ENCODE measurements at places on chromosomes 1 and 21.
A peak's percentile ranks its signal among the peaks of the same experiment; 100 is the strongest.

DNA sequence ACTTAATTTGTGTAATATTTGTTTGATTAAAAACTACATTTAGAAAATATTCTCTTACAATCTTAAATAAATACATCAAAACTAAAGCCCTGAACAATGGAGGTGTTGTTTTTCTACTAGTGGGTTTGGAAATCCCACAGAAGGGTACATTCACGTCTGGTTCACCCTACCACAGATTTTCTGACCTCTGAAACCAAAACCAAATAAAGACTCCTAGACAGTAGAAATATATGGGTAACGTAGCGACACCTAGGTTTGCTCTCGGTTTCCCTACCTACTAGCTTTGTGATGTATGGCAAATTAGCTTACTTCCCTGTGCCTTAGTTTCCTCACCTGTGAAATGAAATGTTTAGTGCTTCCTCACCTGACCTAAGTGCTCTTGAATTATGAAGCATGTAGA, 312.6 kb downstream of the DPYD start:
- no peak for DNase-seq

GRCh38 chr1:199834711-199835110, 192.8 kb upstream of the NR5A2 start:
- no peak for DNase-seq

DNA sequence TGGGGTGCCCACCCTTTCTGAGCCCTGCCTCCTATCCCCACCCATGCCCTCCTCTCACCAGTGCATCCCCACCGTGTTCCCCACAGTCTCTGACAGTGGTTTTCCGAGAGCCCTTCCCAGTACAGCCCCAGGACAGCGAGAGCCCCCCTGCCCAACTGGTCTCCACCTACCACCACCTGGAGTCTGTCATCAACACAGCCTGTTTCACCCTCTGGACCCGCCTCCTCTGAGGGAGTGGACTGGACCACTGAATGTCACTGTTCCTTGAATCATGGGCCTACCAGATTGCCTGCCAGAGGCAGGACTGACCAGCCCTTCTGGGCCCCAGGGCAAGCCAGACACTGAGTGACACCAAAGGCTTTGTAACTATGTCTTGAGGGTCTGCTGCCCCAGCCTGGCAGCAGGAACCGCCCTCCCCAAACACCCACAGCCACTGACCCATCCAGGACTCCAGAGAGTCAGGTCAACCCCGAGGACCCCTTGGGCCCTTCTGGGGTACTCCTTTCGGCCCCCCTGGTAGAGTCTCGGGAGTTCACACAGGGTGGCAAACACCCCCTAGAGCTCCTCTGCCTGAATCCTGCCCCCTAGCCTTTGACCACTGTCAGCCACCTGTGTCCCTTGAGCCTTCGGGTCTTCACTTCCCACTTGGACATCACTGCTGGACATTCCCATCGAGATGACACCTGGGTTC, 3.3 kb downstream of the HYI start:
- no peak for DNase-seq

- peak; percentile 25 for DNase-seq
Measured at GRCh38 chr1:39672551-39672947, 642 bp upstream of the NT5C1A start.

DNA sequence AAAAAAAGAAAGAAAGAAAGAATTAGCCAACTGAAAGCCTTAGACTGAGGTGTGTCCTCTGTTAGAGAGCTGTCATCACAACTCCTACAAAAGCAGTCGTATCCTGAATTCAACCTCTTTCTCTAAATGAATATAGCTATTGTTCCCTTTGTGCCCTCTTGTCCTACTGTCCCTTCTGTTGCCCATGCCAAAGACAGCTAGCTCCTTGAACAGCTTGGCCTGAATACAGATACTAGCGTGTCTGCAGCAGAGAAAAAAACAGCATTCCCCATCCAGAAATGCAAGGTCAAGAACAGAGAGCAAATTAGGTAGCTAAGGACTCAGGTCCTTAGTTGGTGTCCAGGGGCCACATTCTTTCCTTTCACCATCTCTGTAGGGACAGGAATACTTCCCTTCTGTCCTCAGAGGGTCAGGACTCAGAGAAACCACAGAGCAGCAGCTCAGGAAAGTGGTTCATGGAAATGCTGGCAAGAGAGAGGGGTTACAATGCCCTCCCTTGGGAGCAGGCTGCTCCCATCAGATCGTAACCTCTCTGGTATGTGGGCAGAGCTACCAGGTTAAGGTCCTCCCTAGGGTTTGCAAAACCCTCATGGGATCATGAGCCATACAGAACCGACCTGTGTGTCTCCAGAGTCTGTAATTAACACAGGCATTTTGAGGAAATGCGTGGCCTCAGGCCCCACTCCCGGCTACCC, 1.8 kb upstream of the ZBTB48 start:
- DNase-seq, result no peak

- DNase-seq, result no peak
Measured at GRCh38 chr1:31196685-31197084, 43.0 kb downstream of the NKAIN1 start.

- DNase-seq, result no peak
Measured at GRCh38 chr1:153394391-153394790, 3.5 kb upstream of the S100A8 start.

- DNase-seq, result peak; percentile 91
Measured at GRCh38 chr21:27101523-27101922, 134.6 kb upstream of the ADAMTS5 start.

DNA sequence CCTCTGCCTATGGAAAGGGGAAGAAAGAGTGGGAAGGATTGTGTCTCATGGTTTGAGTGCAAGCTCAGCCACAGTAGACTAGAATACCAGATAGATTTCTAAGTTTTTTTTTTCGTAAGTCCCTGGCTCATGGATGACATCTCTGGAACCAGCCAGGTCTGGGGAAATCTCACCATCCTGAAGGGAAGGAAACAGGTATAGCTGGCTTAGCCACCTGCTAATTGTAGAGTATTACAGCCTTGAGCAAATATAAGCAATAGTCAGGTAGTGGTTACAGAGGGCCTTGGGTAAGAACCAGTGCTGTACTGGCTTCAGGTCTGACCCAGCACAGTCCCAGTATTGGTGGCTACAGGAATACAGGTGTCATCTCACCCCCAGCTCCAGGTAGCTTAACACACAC, 500.9 kb upstream of the PRMT6 start:
- no peak for DNase-seq

DNA sequence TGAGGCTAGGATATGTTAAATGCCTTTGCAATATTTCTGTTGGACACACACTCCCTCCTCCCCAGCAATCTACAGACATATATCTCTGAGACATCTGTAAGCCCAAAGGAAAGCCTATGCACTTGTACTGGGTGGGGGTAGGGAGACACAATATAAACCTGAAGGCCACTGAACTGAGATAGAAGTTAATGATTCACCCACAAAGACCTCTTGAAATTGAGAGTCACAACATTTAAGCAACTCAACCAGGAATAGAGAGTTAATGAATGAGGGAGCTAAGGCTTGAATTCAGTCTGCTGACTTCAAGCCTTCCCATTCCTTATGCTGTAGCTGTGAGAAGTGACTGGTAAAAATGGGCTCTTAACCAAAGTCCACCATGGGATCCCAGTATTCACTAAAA, 5.0 kb downstream of the OR10J1 start:
- DNase-seq, result no peak

- DNase-seq, result no peak
Measured at GRCh38 chr1:47513393-47513792, 75.5 kb downstream of the FOXD2 start.

DNA sequence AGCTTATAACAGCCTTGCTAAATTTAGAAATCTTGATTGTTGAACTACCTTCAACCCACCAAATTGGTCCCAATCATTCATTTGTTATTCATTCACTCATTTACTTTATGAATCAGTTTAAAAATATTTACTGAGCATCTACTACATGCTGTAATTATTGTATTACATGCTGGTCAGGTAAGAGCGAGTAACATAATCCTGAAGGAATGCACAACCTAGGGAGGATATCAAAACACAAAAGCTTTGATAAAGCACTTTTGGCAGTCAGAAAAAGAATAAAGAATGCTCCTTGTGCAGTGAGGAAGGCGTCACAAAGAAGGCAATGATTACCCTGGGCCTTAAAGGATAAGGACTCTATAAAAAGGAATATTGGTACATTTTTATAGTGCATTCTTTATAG, 518.9 kb upstream of the NR5A2 start:
- no peak for DNase-seq

GRCh38 chr1:242187816-242188215, 188.9 kb upstream of the MAP1LC3C start:
- no peak for DNase-seq

DNA sequence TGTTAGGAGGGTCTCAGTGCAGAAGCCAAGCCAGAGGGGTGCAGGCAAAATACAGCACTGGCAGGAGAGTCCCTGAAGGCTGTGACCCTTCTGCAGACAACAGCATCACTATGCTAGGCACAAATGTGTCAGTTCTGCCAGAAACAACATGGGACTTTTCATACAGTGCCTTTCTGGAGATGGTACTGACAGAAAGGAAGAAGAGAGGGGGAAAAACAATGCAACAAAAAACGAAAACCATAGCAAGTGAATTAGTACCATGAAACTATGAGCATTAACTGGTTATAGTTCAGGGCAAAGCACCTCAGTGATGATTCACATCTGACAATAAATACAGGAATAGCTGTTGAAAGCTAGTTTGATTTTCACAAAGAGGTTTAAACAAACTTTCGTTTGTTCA, 140.8 kb upstream of the NBPF11 start:
- no peak for DNase-seq

- no peak for DNase-seq
Measured at GRCh38 chr1:101300916-101301315, 64.1 kb downstream of the S1PR1 start.

- DNase-seq, result no peak
Measured at GRCh38 chr1:56755911-56756310, 63.3 kb downstream of the FYB2 start.

GRCh38 chr1:150683914-150684313, 13.0 kb downstream of the GOLPH3L start:
- no peak for DNase-seq

DNA sequence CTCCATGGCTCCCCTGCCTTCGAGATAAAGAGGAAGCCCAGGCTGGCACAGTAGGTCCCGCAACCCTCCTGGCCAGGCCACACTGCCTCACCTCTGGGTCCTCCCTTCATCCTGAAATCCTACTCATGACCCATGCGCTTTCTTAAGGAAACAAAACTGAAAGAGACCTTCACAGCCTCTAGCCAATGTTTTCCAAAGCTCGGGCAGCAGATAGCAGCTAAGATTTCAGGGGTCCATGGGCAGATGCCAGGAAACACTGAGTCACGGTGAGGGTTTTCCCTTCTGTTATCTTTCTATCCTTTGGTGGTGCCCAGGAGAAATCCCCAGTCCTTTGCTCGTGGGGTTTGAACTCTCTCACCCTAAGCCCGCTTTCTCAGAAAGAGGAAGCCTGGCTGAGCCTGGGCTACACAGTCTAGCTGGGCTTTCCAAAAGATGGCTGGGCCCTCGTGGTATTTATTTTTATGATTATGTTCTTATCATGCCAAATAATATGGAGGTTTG, 26.6 kb downstream of the TTC39A start:
- DNase-seq, result no peak

- peak; percentile 58 for DNase-seq
Measured at GRCh38 chr1:43414634-43415223, 25.0 kb downstream of the SZT2 start.

DNA sequence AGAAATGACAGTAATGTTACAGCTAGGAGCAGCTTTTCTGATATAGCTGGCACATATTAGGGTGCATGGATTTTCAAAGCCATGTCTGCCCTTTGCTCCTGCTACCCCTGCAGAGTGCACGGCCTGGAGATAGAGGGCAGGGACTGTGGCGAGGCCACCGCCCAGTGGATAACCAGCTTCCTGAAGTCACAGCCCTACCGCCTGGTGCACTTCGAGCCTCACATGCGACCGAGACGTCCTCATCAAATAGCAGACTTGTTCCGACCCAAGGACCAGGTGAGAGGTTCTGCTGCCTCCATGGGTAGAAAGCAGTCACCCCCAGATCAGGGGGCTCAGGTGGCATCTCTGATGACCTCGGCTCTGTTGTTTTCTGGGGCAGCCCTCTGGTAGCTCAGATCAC, 9.8 kb downstream of the MTARC1 start:
- DNase-seq, result no peak

DNA sequence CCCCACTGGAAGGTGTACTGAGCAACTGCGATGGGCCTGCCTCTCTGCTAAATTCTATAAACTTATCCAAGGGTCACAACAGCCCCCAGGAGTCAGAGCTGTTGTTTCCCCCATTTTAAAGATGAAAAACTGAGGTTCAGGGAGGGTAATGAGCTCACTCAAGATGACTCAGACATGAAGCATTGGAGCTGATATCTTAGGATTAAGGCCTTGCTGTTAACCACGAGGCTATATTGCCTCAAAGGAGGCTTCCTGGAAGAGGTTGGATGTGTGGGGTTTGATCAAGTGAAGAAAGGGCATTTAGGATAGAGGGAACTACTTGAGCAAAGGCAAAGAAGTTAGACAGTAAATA, 6.7 kb downstream of the LDLRAP1 start:
- no peak for DNase-seq

- DNase-seq, result peak; percentile 1
Measured at GRCh38 chr1:209926045-209926444, 12.0 kb upstream of the SYT14 start.

GRCh38 chr1:32831878-32832277, 14.4 kb downstream of the S100PBP start:
- no peak for DNase-seq

DNA sequence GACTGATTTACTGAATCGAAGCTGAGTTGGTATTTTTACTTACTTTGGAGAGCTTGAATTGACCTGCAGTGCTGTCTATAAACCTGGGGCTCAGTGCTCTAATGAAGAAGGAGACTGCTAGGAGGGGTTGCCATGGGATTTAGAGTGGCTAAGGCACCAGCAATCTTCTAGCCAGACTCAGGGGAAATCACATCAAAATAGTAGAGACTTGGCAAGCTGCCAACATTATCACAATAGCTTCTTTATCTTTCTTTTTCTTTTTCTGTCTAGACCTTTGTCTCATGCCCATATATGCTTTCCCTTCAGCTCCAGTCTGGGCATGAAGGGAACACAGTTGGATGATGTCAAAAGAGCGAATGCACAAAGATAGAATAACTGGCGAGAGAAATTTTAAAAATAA, 301.1 kb upstream of the DPYD start:
- no peak for DNase-seq

GRCh38 chr1:171834821-171835220, 6.5 kb upstream of the DNM3 start:
- DNase-seq, result no peak

DNA sequence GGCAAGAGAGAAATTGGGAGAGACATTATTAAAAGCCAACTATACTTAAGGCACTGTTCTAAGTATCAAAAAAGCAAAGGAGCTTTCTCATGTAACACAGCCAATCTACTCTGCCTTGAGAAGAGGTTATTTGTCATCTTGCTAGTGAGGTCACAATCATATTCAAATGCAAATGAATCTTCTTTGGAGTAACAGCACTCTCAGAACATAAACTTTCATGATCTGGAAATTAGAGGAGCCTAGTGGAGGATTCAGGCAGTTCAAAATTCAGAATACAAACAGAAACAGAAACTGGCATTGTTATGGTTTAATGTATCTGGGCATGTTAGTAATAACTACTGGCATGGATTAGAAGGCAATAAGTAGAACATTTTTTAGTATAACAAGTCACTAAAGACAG, 57.4 kb downstream of the ARID4B start:
- peak; percentile 32 for DNase-seq

Data from muscle of leg (tissue), 16 donors.